Large intestine (tissue), 12 donors: ENCODE measurements at places on chromosomes 2 and 18. TPM values are rescaled to one million over a fixed set of nuclear protein-coding genes. Genes with fewer than 3 reads are reported as not detected.

- peaks cover 9% of the 10 kb centered on the region for H3K36me3 ChIP-seq
- no peak overlapping the region for H3K27ac ChIP-seq
- no peak for DNase-seq
- H3K4me1 ChIP-seq, result peaks cover 8% of the 10 kb centered on the region
- H3K27me3 ChIP-seq, result no peaks in the 10 kb centered on the region
- H3K4me3 ChIP-seq, result no peak overlapping the region
Measured at GRCh38 chr18:9608298-9608697, 6.1 kb downstream of the PPP4R1 start.

DNA sequence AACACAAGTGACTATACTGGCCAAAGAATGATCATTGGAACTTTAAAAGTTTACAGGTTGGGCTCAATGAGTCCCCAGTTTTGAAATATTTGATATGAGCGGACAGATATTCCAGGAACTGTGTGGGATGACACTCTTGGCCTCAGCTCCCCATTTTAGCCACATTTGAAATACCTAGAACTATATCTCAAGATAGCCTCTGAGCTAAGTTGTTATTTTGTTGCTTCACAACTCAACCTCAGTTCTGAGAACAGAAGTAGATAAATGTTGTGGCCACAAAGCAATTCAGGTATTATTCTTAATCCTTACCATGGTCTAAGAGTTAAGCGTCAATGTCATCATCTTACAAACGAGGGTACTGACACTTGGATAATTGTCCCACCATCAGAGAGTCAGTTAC, 172.2 kb upstream of the SETBP1 start:
- H3K4me3 ChIP-seq, result no peak overlapping the region
- no peak for DNase-seq
- H3K36me3 ChIP-seq, result no peaks in the 10 kb centered on the region
- no peak overlapping the region for H3K27ac ChIP-seq
- no peaks in the 10 kb centered on the region for H3K4me1 ChIP-seq

GRCh38 chr2:74806355-74806839, 27.5 kb upstream of the HK2 start:
- no peaks in the 10 kb centered on the region for H3K4me1 ChIP-seq
- no peak overlapping the region for H3K4me3 ChIP-seq
- H3K27ac ChIP-seq, result no peak overlapping the region
- DNase-seq, result no peak
- peaks cover 4% of the 10 kb centered on the region for H3K27me3 ChIP-seq

The CTIF gene
- 15.0 TPM for polyA plus RNA-seq

The KRTCAP3 gene
- polyA plus RNA-seq, result 55.5 TPM
